NCI-H1694 (cell line): ENCODE measurements at places on chromosomes 2 and 18.

DNA sequence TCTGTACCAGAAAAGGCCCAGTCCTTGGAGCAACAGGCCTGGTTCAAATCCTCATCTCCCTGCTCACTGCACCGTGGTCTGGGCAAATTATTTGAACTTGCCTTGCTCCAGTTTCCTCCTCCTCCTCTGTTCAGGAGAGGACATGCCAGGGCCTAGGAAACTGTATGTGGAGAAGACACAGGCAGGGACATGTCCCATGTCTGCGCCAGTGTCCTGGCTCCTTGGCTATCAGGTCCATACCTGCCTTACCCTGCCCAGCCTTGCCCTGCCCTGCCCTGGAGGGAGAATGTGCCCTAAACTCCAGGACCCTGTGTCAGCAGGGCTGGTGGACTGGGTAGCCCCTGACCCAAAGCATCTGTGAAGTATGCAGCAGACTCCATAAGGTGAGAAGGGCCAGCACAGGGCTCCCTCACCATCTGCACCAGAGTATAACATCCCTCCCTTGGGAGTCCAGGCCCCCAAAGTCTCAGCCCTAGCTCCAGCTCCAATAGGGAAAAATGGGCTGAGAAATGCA, 165.3 kb downstream of the GALNT1 start:
- DNase-seq, result no peak

GRCh38 chr18:48690494-48690893, 151.7 kb downstream of the CTIF start:
- DNase-seq, result no peak

GRCh38 chr2:98899041-98899702, 36.9 kb downstream of the CRACDL start:
- no peak for DNase-seq

DNA sequence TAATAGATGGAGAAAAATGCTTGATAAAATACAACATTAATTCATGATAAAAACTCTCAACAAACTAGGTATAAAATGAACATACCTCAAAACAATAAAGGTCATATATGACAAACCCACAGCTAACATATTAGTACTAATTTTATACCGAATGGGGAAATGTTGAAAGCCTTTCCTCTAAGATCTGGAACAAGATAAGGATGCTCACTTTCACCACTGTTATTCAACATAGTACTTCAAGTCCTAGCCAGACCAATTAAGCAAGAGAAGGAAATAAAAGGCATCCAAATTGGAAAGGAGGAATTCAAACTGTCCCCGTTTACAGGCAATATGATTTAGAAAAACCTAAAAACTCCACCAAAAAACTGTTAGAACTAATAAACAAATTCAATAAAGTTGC, 61.5 kb upstream of the CTIF start:
- no peak for DNase-seq

DNA sequence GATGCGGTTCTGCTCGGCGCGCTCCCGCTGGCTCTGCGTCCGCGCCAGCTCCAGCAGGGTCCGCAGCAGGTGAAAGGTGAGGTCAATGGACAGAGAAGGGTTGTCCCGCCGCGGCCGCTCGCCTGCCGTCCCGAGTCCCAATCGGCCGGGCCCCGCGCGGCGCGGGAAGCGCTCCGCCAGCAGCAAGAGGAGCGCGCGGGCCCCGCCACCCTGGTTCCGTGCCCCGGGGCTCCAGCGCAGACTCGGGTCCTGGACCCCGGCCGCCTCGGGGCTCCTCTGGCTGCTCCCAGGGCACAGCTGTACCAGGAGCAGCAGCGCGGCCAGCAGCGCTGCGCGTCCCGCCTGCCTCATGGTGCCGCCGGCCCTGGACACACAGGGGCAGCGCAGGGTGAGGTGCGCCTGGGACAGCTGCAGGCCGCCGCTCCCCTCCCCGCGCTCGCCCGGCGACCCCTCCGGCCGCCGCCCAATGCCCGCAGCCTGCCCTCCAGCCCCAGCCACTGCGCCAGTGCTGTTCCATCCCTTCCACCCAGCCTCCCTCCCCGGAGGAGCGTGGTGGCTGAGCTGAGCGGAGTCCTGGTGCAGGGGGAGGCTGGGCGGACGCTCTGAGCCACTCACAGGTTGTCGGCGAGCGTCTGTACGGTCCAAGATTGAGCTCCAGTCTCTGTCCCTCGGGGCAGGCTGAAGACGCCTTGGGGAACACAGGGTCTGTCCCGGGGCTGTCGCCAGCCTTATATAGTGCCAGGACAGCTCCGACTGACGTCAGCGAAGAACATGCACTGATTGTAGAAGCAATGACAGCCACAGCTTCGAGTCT, 493 bp downstream of the UCN start:
- no peak for DNase-seq

DNA sequence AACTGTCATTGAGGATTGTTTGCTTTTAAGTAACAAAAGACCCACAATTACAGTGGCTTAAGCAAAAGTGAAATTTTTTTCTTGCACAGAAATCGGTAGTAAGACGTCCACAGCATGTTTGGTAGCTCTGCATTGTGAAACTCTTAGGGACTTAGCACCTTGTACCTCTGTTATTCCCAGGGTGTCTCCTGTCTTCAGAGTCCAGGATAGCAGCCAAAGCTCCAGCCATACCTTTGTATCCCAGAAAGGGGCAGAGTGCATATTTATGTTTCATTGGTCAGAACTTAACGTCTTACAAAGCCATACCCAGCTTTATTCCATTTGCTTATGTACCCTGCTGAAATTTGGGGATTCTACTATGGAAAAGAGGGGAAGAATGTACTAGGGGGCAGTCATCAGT, 32.8 kb downstream of the RMND5A start:
- no peak for DNase-seq

GRCh38 chr2:128396500-128396891, 77.8 kb upstream of the HS6ST1 start:
- DNase-seq, result peak; percentile 56

DNA sequence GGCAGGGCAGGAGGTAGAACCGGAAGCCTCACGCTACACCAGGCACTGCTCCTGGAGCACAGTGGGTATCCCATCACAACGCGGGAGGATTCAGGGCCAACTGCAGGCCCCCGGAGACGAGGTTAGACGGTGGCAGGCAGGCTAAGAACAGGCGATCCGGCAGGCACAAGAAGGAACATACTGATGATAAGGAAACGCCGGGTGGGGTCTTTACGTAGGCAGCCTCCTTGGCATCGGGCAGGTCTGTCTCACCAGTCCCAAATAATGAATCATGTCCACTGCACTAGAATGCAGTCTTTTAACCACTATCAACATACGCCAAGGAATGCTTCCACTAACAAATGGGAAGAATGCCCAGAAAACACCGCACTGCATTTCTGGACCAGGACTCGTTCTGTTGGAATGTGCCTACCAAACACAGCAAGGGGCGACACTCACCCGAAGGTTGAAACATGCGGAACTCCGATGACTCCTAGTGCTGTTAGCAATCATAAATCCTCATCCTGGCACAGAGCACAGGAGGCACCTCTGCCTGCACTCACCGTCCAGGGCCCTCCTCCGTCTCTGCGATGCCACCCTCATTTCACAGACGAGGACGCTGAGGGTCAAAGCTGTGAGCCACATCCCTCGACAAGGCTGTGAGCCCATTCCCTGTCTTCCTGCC, 35.2 kb downstream of the ZNF516 start:
- no peak for DNase-seq

- no peak for DNase-seq
Measured at GRCh38 chr2:54590216-54591120, 133.0 kb upstream of the EML6 start.

- no peak for DNase-seq
Measured at GRCh38 chr2:200613692-200614091, 27.9 kb downstream of the AOX1 start.

DNA sequence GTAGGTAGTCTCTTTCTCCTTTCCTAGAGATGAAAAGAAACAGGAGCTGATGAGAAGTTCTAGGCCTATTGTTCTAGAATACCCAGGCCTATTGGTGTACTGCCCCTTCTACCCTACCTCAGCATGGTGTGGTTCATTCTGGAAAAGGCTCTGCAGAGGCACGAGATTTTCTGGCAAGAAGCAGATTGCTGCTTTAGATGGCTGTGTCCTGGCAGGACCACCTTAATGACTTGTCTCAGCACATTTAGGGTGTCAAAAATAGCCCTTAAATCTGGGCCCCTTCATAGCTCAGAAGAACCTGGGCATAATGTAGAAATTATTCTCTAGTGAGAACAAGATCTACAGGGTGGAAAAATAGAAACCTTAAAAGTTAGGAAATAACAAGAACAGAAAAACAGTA, 87.9 kb downstream of the BCL2L11 start:
- DNase-seq, result no peak

DNA sequence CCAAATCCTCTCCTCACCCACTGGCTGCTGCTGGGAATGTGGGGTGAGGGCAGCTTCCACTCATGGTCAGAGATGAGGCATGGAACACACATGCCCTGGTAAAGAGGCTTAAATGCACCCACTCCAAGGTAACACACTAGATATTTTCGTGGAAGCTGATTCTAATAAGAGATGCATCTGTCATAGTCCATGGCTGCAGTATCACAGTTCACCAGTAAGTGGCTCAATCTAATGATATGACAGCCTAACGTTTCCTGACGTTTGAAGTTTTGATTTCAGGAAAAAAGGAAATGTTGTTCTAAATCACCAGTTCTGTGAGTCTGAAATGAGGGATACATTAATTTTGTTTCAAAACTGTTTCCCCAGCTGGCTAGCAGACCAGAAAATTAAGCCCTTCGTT, 38.2 kb downstream of the LCT start:
- DNase-seq, result no peak

- no peak for DNase-seq
Measured at GRCh38 chr2:158699323-158699722, 95.8 kb upstream of the DAPL1 start.

DNA sequence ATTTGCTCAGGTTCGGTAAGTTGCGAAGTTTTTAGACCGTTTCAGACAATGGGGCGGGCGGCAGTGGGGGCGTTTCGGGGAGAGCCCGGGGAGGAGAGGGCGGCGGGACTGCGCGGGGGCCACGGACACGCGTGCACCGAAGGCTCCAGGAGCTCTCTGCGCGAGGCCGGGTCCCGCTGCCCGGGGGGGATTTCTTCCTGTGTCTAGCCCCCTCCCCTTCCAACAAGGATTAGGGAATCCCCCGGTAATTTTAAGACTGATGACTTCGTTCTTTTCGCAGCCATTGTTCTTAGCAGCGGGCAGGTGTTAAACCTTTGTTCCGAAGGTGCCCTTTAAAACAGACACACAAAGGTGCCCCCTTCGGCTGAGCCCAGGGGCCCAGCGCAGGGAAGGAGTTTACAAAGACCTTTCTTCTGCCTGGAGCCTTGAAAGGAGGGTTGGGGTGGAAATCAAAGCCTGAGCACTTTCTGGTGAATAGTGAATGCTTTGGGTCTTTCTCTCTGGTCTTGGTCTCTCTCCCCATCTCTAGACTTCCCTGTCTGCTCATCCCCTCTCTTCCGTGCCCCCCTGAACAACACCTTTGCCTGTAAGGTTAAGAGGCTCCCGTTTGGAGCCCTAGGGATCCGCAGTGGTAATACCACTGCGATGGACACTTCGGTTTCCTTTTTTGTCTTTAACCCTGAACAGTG, 2.1 kb downstream of the TRIB2 start:
- DNase-seq, result no peak

DNA sequence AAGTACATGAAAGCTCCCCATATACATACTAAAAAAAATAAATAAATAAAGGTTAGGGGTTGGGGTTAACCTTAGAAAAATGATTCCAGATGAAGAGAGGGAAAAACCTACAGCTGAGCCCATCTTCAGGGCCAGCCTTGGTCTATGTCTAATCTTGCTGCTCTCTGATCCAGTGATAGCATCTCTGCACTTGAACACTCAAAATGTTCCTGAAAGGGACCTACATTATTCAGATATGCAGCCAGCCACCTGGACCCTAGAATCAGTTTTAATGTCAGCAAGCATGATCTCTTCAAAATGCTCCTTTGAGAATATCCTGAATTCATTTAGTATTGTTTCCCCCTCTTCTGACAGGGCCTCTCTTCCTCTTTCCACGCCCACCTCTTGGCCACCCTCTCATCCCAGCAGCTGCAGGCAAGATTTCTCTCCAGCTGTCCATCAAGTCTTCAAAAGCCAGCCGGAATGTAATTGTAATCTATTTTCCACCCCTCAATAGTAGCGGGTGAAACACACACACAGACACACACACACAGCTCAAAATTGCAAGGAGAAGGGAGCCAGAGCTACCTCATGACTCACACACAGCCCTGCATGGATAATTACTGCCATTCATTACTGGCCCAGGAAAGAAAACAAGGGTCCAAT, 135.5 kb downstream of the MYO3B start:
- no peak for DNase-seq

DNA sequence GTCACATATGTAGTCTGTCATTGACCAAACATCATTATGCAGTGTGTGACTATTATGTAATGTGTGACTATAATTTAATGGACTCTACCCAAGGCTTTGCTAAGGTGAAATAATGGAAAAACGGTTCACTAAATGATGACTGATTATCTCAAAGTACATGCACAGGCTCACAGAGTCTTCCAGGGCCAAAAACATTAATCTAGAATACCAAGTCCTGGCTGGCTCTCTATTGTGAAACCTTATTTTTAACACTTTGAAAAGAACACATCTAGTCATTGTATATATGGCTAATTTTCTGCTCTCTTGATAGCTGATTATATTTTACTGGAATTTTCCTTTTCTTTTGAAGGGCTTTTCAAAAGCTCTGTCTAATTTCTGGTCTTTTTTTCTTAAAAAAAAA, 102.9 kb upstream of the THUMPD2 start:
- DNase-seq, result no peak

GRCh38 chr2:29447513-29447912, 332.3 kb downstream of the CLIP4 start:
- no peak for DNase-seq
